ENCODE measurements at places on chromosomes 7 and 10.

GRCh38 chr10:74854610-74855009 is 28.2 kb downstream of the KAT6B start:
- DNase-seq: no peak

GRCh38 chr7:128681794-128682537 is 9.9 kb downstream of the GARIN1A start:
- no peak for DNase-seq

DNA sequence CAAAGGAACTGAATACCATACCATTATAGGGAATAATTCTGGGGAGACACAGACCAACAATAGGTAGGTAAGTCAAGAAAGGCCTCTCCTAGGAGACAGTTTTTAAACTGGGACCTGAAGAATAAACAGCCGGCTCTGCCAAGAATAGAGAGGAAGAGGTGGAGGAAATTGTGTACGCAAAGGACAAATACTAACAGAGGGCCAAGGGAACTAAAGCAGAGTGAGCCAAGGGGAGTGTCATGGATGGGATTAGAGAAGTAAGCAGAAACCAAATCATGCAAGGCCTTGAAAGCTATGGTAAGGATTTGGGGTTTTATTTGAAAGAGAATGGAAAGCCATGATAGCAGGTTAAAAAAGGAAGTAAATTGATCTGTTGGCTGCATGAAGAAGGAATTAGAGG is 18.1 kb upstream of the ITGB8 start:
- no peak for DNase-seq

GRCh38 chr10:5105626-5106025 is 11.4 kb downstream of the AKR1C3 start:
- no peak for DNase-seq

DNA sequence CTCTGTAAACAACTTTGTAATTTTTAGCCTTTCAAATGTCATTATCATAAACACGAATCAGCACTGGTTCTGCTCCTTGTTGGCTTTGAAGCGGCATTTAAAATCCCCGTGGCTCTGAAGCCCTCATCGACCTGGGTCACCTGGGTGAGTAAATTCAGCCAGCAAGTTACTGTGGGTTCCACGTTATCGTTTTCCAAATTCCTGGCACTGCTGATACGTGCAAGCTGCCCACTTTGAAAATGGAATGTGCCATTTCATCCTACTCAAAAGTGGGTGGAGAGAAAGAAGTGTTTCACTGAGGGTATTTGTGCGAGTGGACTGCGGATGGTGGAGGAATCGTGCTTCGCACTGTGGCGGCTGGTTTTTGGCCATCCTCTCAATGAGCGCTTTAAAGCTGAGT is 281.7 kb downstream of the KLF6 start:
- no peak for DNase-seq

DNA sequence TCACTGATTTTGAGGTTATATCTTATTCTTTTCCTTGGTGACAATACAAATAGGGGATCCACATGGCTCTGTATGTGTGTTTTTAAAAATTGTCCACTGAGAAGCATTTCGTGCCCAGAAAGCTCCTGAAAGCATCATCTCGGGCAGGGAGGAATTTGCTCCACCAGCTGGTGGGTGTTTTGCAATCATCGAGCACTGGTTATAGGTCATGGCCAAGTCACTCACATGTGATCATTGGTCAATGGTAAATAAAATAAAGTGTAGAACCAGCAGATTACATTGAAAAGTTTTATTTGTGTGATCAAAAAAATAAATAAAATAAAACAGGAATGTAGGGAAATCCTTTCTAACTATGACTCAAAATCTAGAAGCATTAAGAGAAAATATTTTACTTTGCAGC is 23.0 kb upstream of the SNX13 start:
- no peak for DNase-seq

GRCh38 chr10:47340608-47341170 is 7.5 kb upstream of the RBP3 start:
- peak; percentile 87 for DNase-seq

DNA sequence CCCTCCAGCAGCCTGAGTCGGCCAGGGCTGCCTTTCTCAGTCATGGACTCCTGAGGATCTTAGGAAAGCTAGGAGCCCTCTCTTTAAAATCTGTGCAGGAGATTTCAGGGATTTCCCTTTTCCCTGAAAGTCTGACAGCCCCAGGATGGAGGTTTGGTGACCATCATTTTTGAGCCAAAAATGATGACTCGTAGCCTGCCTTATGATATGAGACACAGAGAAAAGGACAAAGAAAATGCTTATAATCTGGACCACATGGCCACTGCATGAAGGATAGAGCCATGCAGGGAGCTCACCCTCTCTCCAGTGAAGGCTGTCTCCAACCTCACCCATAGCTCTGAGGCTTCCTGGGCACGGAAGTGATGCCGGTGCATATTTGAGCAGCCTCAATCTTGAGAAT is 106.6 kb upstream of the CHST15 start:
- no peak for DNase-seq

Measured in stimulated activated CD8-positive, alpha-beta memory T cell treated with anti-CD3 and anti-CD28 coated beads, Interleukin-4, amount 100 ng/mL, for 48 hours (primary cell).